ENCODE measurements at places on chromosomes 12 and 14.

GRCh38 chr14:24094841-24095270, 745 bp downstream of the PCK2 start:
- no peak for DNase-seq

- DNase-seq: no peak
Observed at GRCh38 chr14:73833034-73833433, 18.6 kb upstream of the PTGR2 start.

DNA sequence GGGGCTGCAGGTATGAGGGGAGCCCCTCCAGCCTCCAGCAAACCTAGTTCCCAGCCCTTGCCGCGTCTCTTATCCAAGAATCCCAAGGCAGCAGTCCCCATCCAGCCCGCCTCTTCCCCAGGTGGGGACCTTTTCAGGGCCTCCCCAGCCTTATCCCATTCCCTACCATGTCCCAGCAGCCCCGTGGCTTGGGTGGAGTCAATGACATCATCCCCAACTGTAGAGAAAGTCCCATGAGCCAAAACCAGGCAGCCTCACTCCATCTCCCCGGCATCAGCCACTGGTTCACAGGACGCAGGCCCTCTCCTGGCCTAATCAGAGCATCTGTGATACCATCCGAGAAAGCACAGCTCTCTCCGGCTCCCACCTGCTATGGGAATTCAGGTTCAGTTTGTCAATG, 131.0 kb downstream of the NCOR2 start:
- DNase-seq: no peak

GRCh38 chr14:89014569-89014850, 190.1 kb downstream of the TTC8 start:
- DNase-seq: no peak

GRCh38 chr12:67677166-67677565, 28.6 kb downstream of the DYRK2 start:
- no peak for DNase-seq

DNA sequence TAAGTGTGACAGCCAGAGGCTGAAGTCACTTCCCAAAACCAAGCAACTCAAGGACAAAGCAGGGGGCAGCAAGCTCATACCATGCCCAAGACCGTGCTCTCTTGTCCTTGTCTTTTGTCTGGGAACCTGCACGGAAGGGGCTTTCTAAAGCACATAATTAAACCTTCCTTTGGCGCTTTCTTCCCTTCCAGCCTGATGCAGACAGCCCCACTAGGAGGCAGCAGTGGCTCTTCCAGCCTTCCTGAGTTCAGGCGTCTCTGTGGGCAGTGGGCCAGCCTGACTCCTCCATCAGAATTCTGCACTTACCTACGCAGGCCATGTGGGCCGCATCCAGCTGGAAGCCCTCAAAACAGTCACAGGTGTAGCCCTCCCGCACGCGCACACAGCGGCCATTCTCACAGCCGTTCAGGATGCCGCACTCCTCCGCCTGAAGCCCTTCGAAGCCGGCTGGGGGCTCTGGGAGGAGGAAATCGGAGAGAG, 7.6 kb downstream of the ISCA2 start:
- DNase-seq: no peak

DNA sequence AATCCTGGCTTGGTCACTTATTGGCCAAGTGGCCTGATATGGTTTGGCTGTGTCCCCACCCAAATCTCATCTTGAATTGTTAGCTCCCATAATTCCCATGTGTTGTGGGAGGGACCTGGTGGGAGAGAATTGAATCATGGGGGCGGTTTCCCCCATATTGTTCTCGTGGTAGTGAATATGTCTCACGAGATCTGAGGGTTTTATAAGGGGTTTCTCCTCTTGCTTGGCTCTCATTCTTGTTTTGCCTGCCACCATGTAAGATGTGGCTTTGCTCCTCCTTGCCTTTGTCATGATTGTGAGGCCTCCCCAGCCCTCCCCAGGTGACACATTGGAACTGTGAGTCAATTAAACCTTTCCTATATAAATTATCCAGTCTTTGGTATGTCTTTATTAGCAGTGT, 18.8 kb upstream of the P2RX4 start:
- DNase-seq: no peak

DNA sequence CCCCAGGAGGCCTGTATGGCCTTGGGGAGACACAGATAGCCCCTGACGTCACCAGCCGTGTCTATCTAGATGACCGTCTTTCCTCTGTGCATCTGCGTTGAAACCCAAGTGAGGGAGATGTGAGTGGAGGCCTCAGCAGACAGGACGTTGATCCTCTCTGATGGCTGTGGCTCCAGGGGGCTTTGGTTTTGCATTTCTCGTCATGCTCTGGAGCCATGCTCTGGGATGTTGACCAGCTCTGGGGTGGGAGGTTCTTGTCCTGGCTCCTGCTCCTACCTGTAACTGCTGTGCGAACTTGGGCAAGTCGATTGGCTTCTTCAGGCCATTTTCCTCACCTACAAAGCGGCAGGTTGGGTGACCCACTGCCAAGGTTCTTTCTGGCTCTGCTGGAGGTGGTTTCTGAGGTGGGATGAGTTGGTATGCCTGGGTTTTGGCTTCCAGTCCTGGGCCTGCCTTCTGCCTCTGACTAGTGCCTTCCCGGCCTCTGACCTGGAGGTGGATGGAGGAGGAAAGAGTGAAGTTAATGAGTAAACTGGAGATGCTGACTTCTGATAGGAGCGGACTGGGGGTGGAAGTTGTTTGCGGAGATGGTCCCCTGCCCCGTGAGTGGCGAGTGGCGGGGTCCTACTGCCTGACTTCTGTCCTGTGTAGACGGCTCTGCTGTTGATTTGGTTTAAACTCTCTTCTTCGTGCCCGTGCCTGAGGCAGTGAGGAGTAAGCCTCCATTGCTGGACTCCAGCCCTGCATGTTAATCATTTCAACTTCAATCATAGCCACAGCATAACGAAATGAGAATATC, 8.4 kb downstream of the TSPAN9 start:
- DNase-seq: no peak

DNA sequence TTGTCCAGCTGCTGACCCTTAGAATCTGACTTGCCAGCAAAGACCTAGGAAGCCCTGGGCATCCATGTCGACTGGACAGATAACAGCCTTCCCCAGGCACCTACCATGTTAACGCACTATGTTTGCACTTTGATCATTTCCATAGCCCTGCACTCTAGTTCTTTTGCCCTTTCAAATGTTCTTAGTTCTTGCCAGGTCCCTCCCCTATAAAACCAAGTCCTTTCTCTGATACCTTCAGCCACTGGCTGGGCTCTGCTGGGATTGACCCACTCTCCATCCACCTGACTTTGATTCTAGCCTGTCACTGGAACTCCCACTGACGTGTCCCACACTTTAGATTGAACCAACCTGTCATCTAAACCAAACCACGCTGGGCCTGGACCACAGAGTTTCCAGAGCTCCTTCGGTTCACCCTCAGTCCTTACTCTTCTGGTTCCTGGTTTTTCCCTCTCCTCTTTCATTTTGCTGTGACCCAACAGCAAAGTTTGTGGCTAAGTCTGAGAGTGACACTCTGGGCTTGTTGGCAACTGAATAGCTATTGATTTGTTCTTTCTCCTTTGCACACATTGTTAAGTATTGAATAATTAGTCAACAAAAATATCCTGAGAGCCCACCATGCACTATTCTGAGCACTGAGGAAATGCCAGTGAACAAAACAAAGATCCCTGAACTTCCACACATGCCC, 51.8 kb upstream of the STK38L start:
- no peak for DNase-seq

- DNase-seq: no peak
Observed at GRCh38 chr14:38040411-38040810, 167.3 kb upstream of the SSTR1 start.

DNA sequence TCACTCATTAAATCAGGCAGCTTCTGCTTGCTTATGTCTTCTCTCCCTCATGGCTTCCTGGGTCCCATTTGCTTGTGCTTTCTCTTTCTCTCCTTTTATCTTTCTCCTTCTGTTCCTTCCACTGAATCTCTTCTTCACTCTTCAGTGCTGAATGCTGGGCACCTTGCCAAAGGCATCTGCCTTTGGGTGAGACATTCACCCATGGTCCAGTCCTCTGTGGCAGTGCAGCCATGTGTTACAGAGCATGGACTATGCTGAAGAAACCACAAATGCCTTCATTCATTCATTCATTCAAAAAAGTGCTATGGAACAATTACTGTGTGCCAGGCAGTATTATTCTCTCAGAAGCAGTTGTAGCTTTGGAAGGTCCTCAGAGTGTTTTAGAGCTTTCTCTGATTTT, 344.4 kb upstream of the STXBP6 start:
- no peak for DNase-seq
